ENCODE measurements at places on chromosomes 5 and 9.

DNA sequence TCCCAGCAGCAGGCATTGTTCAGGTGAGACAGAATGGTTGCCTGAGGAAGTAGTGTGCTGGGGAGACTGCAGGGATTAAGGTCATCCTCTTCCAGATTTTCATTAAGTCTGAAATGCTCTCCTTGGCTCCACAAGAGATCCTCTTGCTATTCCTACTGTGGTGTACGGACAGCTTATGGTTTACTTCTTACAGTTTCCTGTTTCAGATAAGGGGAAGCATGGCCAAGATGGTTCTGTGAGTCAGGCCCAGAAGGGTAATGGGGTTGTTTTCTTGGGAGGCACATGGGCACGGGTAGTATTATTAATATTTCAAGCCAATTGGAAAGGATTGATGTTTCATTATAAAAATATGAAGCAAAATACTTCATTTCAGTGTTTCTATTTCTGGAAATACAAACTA, 42.9 kb downstream of the GLRX start:
- DNase-seq: no peak

DNA sequence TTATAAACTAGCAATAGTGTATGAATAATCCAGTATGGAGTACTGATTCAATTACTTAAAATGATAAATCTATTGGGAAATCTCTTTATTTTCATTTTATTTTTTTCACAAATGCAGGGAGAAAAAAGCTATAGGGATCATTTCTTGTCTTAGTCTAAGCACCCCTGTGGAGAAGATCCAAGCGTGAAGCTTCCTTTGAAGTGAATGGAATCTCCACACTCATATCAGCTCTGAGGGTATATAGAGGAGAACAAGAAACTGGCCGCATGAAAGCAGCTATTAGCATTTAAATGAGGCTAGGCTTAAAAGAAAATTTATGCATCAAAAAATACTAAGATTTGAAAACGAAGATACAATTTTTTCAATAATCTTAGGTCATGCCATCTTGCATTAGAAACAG, 12.9 kb upstream of the PAM start:
- DNase-seq: no peak

DNA sequence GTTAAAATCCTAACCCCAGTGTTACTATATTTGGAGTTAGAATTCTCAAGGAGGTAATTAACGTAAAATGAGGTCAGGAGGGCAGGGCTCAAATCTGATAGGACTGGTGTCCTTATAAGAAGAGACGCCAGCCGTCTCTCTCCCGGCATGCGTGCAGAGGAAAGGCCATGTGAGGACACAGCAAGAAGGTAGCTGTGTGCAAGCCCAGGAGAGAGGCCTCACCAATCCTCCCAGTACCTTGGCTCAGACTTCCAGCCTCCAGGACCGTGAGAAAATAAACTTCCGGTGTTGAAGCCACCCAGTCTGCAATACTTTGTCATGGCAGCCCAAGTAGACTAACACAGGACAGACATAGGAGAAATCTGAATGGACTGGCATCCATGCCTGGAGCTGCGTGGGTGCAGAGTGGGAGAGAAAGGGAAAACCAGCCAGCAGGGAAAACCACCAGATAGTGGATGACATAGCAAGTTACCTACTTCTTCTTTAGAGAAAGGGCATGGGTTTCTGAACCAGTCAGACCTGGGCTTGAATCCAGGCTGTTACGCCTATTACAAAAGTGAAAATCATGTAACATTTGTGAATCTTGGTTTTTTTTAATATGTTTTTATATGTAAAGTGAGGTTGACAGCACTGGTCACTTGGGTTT, 89.2 kb downstream of the FSTL4 start:
- DNase-seq: no peak

DNA sequence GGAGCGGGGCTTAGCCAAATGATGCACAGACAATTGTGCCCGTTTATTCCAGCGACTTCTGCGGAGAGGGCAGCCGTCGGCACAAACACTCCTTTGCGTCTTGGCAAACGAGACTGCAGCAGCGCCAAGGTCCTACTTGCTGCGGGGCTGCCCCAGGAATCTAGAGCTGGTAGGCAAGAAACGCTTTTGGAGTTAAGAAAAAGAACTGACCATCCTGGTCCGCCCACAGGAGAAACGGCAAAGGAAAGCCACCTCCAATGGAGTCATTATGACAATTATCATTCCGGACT, 2.3 kb downstream of the RXFP3 start:
- DNase-seq: no peak

- no peak for DNase-seq
These were observed 3.5 kb downstream of the RXFP3 start for GRCh38 chr5:33939556-33940262.

GRCh38 chr5:158800481-158800880, 299.2 kb downstream of the EBF1 start:
- DNase-seq: no peak

- DNase-seq: no peak
These were observed 2.1 kb downstream of the CD72 start for GRCh38 chr9:35615981-35616680.

- DNase-seq: no peak
These were observed 6.4 kb upstream of the C6 start for GRCh38 chr5:41219658-41220269.

- no peak for DNase-seq
These were observed 110.7 kb upstream of the FST start for GRCh38 chr5:53369681-53370080.

DNA sequence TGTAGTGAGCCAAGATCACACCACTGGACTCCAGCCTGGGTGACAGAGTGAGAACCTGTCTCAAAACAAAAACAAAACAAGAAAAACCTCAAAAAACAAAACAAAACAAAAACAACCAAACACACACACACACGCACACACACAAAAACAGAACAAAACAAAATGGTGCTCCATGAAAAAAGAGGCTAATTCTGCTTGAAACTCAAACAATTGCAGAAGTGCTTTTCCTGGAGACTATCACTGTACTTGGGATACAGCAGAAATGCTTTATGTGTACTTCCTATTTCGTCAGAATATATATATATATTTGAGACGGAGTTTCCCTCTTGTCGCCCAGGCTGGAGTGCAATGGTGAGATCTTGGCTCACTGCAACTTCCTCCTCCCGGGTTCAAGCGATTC, 49.9 kb upstream of the HSPA9 start:
- DNase-seq: no peak

GRCh38 chr5:153618867-153619266, 128.4 kb downstream of the GRIA1 start:
- DNase-seq: no peak

All from CD4-positive, CD25-positive, alpha-beta regulatory T cell (primary cell).